ENCODE measurements at places on chromosomes 11 and 22. TPM values are rescaled to one million over a fixed set of nuclear protein-coding genes. Genes with fewer than 3 reads are reported as not detected.
A peak's percentile ranks its signal among the peaks of the same experiment; 100 is the strongest.

IRAG1 gene
- not detected for total RNA-seq

GRCh38 chr11:108237058-108237481, 14.2 kb downstream of the ATM start:
- DNase-seq = no peak

GRCh38 chr11:109934151-109934550, 159.0 kb upstream of the ZC3H12C start:
- no peak for DNase-seq

DNA sequence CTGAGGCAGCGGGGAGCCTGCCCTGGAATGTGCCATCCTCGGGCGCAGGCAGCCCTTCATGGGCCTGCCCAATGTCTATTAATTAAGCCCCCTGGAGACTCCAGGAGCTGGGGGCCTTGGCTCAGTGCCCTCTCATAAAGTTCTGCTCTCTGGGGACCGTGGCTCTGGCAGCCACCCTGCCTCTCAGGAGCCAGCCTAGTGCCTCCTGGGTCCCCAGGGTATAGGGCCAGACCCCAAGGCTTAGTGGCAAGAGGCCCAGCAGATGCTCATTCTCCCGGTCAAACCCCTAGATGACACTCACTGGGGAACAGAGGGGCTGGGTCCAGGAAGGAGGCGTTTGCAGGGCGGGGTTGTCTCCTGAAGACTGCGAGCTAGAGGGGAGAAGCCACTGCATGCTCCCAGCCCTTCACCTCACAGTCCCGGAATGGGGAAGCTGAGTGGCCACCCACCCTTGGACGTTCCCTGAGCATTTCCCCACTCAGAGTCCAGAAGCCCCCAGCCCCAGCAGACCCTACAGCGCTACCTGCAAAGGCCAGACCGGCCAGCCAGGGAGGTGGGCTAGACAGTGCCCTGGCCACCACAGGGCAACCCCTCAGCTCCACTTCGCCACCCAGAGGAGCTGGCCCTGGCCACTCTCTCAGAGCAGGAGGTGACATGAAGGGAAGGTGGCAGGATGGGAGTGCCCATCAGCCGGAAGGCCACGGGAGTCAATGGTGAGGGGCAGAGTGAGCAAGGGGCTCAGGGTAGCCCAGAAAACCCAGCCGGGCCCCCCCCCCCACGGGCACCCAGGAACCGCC, 83.0 kb downstream of the CDKN1C start:
- DNase-seq = no peak

DNA sequence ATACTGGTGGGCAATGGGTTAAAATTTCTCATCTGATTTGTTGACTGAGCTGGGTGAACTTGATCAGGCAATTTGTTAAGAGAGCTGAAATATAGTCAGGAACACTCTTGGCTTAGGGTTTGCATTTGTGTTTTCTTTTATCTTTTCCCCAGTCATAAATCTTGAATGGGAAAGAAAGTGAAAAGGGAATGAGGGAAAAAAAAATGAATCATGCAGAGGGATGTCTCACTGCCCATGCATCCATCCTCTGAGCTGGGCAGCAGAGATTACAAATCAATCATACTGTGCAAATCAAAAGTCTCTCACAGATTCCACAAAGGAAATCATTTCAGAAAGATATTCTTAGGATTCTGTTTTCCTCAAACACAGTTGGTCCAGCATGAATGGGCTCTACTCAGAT, 174.2 kb upstream of the MPPED2 start:
- DNase-seq = peak; percentile 4

DNA sequence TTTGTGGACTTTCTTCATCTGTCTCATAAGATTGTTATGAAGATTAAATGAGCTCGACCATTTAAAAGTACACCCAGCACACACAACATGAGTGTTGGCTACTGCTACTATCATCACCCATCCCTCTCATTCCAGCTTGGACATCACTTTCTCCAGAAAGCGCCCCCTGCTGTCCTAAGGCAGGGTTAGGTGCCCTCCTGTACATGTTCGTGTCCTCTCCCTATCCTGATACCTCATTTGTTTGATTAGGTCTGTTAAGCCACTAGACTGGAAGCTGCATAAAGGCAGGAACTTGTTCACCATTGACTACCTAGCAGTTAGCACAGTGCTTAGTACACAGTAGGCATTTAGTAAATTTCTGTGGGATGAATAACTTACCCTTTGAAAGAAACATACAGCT, 85.5 kb downstream of the ENTHD1 start:
- DNase-seq = no peak

DNA sequence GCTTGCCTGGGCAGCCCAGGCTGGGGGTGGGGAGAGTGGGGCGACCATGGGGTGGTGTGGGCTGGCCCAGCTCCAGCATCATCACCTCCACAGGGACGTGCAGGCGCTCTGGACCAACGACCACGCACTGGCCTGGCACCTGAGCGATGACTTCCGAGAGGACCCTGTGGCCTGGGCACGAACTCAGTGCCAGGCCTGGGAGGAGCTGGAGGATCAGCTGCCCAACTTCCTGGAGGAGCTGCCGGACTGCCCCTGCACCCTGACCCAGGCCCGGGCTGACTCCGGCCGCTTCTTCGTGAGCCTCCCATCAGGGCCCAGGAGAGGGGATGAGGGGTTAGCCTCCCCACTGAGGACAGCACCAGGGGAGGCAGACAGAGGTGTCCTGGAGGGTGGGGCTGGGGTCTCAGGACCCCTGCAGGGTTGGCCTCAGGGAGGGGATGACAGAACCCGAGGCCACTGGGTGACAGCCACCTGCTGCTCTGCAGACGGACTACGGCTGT, 3.8 kb downstream of the SUSD2 start:
- DNase-seq = no peak

- no peak for DNase-seq
Measured at GRCh38 chr22:26927821-26928220, 270.4 kb downstream of the MIAT start.

DNA sequence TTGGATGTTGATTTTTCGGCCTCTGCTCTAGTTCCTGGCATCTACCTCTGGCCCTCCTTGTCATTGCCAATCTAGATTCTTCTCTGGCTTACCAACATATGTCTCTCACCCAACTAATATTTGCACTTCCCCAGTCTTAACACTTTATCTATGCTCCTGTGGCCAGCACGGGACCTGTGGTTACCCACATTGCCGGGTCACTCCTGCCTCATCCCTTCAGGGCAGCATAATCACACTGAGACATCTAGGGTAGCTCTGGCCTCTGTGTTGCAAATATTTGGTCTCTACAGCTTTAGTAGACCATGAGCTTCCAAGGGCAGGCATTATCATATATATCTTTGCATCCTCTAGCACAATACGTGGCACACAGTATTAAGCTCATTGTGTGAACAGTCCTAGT, 182.0 kb upstream of the ARHGAP20 start:
- DNase-seq = no peak

GRCh38 chr22:37965940-37966664, 12.6 kb downstream of the POLR2F start:
- DNase-seq = no peak

GRCh38 chr11:66042996-66043906, 5.7 kb downstream of the GAL3ST3 start:
- DNase-seq = no peak

- no peak for DNase-seq
Measured at GRCh38 chr22:35315141-35315854, 15.6 kb downstream of the TOM1 start.

OR4A5 gene
- total RNA-seq = not detected

GRCh38 chr22:25643232-25644000, 78.9 kb downstream of the GRK3 start:
- no peak for DNase-seq

- DNase-seq = no peak
Measured at GRCh38 chr22:23023294-23023693, 47.0 kb upstream of the GNAZ start.

DNA sequence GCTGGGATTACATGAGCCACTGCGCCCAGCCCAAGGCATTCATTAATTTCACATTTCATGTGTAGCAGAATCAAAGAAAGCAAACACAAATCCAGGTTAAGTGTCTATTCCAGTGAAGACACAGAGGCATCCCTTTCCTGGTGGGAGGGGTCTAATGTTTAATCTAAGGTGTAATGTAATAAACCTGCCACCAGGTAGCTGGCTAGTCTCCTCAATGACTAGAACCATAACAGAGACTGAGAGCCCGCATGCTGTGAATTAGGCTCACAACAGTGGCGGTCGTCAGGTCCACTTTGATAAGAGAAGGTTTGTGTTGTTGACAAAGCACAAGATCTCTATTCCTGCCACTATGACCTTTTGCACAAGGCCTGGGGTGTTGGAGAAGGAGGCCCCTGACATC, 64.2 kb upstream of the ADA2 start:
- DNase-seq = no peak

- DNase-seq = no peak
Measured at GRCh38 chr11:1036303-1036923, at the start of gene MUC6. MUC6 (minus strand) TSS chr11:1036718; CDS start chr11:1036655, 63 bp downstream.

OR52A1 gene
- not detected for total RNA-seq

GRCh38 chr11:41308286-41308685, 151.2 kb downstream of the LRRC4C start:
- no peak for DNase-seq

FGF4 gene
- not detected for total RNA-seq

EFCAB6 gene
- total RNA-seq = 0.88 TPM

PATE4 gene
- not detected for total RNA-seq

- DNase-seq = no peak
Measured at GRCh38 chr11:64055077-64055476, 19.3 kb downstream of the FLRT1 start.

OR8D1 gene
- total RNA-seq = not detected

RTN4RL2 gene
- total RNA-seq = 1.6 TPM

- DNase-seq = no peak
Measured at GRCh38 chr11:79415411-79415810, 25.4 kb downstream of the TENM4 start.

DNA sequence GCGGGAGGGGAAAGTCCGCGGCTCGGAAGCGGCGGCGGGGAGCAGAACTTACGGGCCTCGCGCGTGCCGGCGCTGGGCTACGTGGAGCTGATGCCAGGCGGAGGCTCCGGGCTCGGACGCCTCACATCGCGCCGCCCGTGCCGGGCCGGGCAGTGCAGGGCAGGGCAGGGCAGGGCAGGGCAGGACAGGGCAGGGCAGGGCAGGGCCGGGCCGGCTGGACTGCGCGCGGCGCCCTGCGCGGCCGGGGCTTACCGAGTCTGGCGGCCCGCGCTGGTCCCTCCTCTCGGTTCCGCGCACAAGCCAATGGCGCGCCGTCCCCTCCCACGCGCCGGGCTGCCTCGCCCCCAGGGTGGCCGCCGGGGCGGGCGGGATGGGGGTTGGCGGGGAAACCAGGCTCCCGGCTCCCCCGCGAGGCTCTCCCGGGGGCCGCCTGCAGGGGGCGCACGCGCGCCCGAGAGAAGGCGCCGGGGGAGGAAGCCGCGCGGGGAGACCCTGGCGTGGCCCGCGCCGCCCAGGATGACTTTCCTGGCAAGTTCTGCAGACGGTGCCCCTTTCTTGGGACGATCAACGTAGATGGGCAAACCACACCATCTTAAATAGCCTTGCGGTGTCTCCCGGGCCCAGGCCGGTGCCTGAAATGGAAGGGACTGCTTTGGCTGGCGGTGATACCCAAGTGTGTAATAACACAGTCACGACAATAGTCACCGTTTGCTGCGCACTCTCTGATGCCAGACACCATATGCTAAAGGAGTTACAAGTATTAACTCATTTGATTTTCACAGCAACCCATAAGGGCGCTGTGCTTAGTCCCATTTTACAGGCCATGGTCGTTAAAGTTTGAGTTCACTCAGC, at the start of gene TP53I11:
Gene TP53I11 (minus strand): TSS at position 259 of the 852 bp plus-strand sequence. CDS start 12,548 bp downstream, outside the sequence.
- peak; percentile 45 for DNase-seq
